Stimulated activated CD4-positive, alpha-beta T cell treated with anti-CD3 and anti-CD28 coated beads, Interleukin-12 subunit alpha, Interleukin-12 subunit beta, amount 100 ng/mL, for 24 hours (primary cell): ENCODE measurements at places on chromosomes 2 and 18.

GRCh38 chr18:8938817-8939216 lies 163.7 kb upstream of the NDUFV2 start:
- no peak for DNase-seq

DNA sequence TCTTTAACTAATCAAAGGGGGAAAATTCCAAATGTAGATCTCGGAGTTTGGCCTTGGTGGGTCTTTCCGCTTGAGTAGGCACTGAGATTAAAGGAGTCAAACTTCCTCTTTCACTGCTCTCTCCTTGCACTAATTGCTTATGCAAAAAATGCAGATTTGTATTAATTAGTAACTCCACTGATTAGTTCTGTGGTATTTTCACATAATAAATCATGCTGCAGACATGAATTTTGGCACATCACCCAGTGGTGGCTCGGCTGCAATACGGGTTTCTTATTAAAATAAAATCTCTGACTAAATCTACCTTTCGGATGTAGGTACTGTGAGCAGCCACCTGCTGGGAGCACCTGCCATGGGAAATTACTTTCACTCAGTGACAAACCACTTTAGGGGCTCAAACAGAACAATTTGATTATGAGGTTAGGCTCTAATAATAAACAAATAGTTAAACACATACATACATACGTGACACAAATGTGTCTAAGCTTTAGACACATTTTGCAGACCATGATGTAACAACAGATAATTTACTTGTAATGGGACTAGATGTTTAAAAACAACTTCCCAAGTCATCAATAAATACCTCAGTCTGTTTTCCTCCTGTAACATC lies 6.4 kb upstream of the NEUROD1 start:
- no peak for DNase-seq

- no peak for DNase-seq
Measured at GRCh38 chr2:25397777-25398176, 56.1 kb upstream of the DNMT3A start.

DNA sequence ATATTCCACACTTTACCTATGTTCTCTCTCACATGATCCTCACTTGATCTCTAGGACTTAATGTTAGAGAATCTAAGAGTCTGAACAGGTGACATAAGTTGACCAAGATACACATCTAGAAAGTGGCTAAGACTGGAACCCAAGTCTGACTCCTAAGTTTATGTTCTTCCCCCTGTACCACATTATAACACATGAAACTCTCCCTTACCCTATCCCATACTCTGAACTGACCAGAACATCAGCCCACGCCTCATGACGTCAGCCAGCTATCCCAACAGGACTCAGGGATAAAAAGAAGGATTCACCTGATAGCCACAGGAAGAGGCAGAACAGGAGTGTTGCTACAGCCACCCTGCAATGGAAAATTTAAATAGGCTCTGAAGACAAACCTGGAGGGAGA lies 392.2 kb downstream of the ZEB2 start:
- DNase-seq, result no peak

DNA sequence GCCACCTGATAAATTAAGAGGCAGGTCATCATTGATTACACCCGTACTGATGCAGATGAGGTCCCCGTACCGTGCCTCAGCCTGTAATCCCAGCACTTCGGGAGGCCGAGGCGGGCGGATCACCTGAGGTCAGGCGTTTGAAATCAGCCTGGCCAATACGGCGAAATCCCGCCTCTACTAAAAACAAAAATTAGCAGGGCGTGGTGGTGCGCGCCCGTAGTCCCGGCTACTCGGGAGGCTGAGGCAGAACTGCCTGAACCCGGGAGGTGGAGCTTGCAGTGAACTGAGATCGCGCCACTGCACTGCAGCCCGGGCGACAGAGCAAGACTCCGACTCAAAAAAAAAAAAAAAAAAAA lies 683 bp upstream of the ENOSF1 start:
- DNase-seq, result no peak

DNA sequence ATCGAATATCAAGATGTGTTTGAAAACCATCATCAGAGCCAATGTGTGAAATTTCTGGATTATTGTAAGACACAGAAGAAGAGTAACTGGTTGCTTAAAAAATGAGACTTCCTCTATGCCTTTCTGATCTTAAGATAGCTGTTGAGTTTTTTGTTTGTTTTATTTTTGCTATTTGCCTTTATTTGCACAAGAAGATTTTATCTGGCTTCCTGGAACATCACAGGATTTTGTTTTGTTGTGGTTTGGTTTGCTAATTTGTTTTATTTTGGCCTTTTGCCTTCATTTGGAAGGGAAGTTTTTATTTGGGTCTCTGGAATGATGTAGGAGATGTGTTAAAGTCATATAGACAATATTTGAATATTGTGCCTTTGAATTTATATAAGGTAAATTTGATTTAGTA lies 3.9 kb upstream of the CYTIP start:
- no peak for DNase-seq

GRCh38 chr2:54559593-54560145 lies 103.5 kb downstream of the SPTBN1 start:
- no peak for DNase-seq

DNA sequence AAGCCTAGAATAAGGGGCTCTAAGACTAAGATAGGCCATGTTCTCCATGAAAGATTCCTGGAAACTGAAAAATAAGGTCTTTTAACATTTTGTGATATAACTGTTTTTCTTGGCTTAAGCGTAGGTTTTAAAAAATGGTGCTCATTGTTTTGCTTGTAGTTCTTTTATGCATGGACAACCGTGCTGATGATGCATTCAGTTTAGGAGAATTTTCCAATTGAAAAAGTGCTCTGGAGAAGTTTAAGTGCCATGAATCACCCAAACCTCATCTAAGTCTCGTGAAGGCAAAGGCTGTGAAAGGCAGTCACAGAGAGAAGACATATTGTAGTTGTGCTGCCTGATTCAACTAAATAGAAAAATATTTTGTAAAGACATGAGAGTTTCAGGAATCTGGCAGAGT lies 111.8 kb upstream of the GAREM1 start:
- DNase-seq, result no peak

- no peak for DNase-seq
Measured at GRCh38 chr2:66235428-66235827, 199.5 kb upstream of the MEIS1 start.

GRCh38 chr2:144592500-144593256 lies 72.8 kb upstream of the ZEB2 start:
- DNase-seq, result no peak

GRCh38 chr2:191791953-191792560 lies 54.8 kb downstream of the CAVIN2 start:
- no peak for DNase-seq

- DNase-seq, result no peak
Measured at GRCh38 chr18:46337271-46337670, 233.1 kb downstream of the HAUS1 start.

GRCh38 chr2:74327627-74328026 lies 15.6 kb downstream of the SLC4A5 start:
- DNase-seq, result no peak

DNA sequence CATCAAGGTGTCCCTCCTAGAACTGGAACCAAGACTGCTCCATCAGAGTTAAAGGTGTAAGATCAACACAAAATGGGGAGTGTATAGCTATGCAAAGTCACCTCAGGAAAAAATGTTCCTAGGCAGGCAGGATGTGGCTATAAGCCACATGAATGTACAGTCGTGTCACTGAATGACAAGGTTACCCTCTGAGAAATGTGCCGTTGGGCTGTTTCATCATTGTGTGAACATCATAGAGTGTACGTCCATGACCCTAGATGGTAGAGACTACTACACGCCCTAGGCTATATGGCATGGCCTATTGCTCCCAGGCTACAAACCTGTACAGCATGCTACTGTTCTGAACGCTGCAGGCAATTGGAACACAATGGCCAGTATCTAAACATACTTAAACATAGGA lies 24.5 kb downstream of the TYMS start:
- no peak for DNase-seq
